Endodermal cell (in vitro differentiated cells): ENCODE measurements at places on chromosomes 3 and 15.

GRCh38 chr15:85277847-85278370 lies 102.5 kb upstream of the AKAP13 start:
- DNase-seq, result no peak

DNA sequence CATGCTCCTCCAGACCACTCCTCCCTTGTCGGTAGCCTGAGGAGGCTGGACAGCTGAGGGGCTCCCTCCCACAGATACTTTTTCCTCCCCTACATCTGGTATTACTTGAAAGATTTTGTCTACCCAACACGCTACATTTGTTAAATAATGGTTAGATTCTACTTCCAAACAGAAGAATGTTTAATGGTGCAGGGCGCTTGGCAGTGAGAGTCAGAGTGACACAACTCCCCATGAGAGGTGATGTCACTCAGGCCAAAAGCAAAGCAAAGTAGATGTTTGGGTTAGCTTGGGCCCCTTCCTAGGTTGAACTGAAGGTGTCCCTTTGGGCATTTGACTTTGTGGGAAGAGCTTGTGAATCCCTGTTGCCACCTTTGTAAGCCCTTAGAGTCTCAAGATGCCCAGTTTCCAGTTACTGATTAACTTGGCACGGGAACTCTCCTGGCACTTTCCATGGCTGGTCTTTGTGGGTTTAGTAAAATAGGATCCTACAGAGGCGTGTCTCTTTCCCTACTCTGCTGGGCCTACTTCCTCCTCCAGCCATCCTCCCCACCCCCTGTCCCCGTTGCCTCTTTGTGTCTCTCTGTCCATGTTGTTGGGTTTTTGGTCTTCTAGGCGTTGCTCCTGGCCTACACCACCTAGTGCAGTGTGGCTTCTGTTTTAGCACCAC lies 5.6 kb downstream of the LIMD1 start:
- DNase-seq, result no peak

GRCh38 chr3:183576487-183577107 lies 21.1 kb upstream of the KLHL6 start:
- no peak for DNase-seq

DNA sequence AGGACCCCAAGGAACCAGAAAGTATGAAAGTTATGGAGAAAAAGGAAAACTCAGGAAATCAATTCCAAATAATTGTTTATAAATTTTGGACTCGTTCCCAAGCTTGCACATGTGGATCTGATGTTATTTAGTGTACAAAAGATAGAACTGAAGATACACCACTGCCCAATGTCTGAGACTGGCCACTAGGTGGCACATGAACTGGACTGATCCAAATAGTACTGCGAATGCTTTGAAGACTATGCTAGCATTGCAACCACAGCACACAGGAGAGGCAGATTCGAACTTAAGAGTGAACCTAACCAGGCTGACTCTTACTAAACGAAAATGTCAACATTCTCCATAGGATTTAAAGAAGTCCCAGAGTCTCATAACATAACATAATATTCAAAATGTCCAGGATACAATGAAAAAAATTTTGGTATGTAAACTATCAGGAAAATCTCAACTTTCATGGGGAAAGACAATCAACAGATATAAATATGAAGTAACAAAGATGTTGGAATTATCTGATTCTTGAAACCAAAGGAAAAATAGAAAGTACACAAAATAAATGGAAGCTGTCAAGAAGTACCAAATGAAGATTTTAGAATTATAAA lies 596.7 kb downstream of the FGF12 start:
- peak; percentile 67 for DNase-seq

- peak; percentile 52 for DNase-seq
Observed at GRCh38 chr3:30294241-30294667, 312.1 kb upstream of the TGFBR2 start.

GRCh38 chr3:3281024-3281423 lies 101.5 kb upstream of the CRBN start:
- no peak for DNase-seq

- DNase-seq, result no peak
Observed at GRCh38 chr3:184496933-184497332, 64.7 kb upstream of the EPHB3 start.

GRCh38 chr3:52181543-52181942 lies 16.4 kb upstream of the ALAS1 start:
- no peak for DNase-seq

GRCh38 chr3:39124876-39125840 lies 17.7 kb downstream of the TTC21A start:
- peak; percentile 77 for DNase-seq

DNA sequence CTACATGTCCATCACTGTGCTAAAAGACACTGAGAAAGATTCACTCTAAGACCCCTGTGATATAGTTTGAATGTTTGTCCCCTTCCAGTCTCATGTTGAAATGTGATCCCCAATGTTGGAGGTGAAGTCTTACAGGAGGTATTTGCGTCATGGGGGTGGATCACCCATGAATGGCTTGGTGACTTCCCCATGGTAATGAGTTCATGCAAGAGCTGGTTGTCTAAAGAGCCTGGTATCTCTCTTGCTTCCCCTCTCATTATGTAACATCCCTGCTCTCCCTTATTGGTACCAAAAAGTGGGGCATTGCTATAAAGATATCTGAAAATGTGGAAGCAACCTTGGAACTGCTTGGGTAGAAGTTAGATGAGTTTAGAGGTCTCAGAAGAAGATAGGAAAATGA lies 32.2 kb upstream of the FAM174B start:
- DNase-seq, result peak; percentile 1

DNA sequence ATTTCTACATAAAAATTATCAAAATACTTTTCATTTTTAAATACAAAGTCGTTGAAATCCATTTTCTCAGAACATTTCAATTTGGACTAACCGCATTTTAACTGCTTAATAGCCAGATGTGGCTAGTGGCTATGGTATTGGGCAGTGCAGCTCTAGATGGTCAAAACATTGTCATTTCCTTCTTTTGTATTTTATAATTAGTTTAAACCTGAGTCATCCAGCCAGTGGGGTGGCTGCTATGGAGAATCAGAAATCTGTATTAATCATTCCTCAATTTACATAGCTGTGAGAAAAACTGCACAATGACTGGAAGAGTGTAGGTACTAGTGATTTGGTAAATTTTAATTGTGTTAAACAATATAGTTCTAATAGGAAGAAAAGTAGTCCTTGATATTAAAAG lies 245.3 kb downstream of the PDZRN3 start:
- DNase-seq, result no peak

GRCh38 chr3:191328383-191328961 lies 722 bp upstream of the CCDC50 start:
- peak; percentile 53 for DNase-seq

- no peak for DNase-seq
Observed at GRCh38 chr3:99620976-99621375, 17.4 kb upstream of the COL8A1 start.

DNA sequence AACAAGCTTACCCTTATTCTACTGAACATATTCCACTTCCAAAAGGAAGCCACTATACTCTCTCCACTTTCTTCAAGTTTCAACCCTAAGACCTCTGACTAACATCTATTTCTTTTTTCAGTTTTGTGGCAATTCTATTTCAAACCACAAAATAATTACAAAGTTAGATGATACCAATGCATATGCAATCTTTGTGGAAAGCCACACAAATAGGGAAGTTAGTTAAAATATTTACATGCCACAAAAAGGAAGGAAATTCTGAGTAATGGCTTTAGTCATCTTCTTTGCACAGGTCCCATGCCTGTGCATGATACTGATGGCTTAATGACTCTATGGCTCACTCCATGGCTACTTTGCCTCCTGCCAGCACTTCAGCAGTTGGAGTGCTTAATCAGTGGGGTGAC lies 57.0 kb upstream of the MCTP2 start:
- no peak for DNase-seq

GRCh38 chr15:93880358-93880757 lies 351.0 kb upstream of the MCTP2 start:
- no peak for DNase-seq

GRCh38 chr15:90101130-90101968 lies 919 bp downstream of the IDH2 start:
- peak; percentile 74 for DNase-seq

DNA sequence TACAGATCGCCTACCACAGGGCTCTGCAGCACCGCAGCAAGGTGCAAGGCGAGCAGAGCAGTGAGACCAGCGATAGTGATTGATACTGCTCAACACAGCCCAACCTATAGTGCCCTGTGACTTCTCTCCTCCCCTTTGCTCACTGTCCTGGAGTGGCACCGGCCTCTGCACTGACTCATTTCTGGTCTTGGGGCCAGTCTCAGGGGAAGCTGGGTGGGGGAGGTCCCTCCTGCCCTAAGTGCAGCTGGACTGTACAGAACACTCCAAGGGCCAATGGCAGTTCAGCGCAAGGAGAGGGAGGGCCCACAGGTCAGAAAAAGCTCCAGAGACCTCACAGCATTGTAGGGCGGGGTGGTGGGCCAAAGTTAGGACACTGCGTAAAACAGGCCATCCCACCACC lies 2.5 kb upstream of the OGG1 start:
- no peak for DNase-seq

GRCh38 chr3:12611117-12611516 lies 52.8 kb downstream of the RAF1 start:
- DNase-seq, result no peak

DNA sequence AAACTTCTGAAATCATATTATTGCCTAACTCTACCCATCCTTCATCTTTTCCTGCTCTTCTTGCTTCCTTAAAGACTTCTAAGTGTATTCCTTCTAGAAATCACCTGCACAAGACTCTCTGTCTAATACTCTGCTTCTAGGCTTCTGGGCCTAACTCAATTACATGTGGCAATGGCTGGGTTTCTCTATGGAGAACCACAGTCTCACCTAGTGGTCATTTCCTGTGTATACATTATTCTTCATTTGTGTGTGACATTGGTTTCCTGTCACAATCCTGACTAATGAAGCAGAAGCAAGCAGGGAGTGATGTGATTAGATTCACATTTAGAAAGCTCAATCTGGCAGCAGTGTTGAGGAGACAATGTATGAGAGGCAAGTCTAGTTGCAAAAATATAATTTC lies 16.9 kb upstream of the CLDN1 start:
- DNase-seq, result no peak

DNA sequence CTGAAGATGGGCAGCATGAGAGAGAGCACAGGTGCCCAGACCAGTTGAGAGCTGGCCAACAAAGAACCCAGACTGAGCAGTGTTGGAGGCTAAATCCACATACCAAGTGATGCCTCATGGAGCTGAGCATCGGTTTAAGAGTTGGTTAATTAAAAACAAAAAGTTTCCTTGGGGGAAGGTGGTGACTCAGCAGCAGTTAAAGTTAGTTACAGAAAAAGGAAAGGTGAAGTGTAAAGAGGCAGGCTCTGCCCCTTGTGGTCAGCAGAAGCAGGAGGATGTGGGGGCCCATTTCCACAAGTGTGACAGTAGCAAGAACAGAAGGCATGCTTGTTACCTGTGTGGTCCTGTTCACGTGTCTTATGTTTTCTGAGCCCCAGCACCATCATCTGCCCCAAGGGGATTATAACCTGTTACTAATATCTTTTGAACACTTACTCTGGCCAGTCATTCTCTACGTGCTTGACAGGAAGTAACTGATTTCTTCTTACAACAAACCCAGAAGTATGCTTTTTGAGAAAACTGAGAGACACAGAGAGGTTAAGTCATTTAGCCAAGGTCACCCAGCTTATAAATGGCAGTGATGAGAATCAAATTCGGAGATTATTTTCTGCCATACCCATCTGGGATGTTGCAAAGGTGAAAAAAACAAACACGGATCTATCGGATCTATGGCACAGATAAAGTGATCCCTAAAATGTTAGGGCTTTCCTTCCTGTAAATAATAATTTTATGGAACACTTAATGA lies 91.0 kb downstream of the EPHB1 start:
- peak; percentile 72 for DNase-seq

- DNase-seq, result peak; percentile 74
Observed at GRCh38 chr15:73318463-73319351, 50.1 kb downstream of the HCN4 start.

DNA sequence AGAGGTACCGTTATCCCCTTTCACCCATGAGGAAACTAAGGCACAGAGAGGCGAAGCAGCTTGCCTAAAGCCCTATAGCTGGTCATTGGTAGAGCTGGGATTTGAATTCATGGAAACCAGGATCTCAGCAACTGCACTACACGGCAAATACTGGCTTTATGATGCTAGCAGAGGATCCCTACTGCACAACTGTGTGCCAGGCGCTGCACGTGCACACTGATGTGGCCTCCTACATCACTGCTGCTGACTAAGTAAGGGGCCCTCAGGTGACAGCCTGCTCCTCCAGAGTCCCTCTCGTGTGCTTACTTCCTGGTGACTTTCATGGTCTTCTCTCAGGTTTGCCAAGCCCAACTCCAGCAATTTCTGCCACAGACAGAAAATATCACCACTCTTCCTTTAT lies 3.4 kb upstream of the POLG start:
- no peak for DNase-seq

DNA sequence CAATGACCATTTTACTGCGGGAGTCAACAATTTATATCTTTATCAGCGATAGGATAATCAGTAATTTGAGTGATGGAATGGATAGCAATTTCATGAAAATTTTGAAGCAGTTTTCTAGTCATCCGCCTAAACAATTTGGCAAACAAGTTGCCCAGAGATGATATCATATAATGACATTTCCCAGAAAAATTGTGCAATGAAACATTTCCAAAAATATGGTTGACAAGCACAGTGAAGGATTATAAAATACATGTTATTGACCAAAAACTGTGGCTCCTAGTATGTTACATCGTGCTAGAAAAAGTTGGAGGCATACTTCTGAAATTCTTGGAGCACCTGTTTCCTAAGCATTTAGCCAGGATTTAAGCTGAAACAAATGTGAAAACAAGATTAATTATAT lies 145.1 kb downstream of the GHSR start:
- no peak for DNase-seq

GRCh38 chr3:60198179-60198720 lies 1053.0 kb downstream of the FHIT start:
- DNase-seq, result no peak

DNA sequence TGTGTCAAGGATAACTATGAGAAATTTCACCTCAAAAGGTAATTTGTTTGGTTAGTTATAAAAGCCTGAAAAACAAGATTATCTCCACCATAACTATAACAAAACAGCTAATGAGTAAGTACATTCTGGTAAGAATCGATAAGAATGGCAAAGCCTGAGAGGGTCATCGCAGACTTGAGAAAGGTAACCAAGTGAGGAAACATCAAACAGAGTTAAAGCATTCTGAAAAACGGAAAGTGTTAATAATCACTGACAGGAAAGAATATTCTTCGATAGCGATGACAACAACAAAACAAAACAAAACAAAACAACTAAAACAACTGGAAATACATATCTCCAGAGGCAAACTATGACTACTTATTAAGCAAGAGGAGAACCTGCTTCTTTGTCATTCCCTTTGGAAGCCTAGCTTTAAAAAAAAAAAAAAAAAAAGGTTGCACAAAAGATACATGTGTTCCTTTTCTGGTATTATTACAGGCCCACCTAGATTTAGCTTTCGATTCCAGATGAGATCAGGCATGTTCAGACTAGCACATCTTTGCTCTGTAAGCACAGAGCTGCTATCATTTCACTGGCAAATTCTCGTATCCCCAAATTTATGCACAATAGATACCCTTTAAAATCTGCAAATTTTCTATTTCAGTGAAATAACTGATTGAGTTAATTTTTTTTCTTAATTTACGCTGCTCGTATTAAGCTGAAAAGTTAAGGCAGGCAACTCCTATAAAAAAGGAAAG lies 155.6 kb downstream of the TIGIT start:
- no peak for DNase-seq

- DNase-seq, result no peak
Observed at GRCh38 chr15:56752986-56753385, 19.7 kb upstream of the ZNF280D start.
